ENCODE measurements at places on chromosomes 1 and 21.

GRCh38 chr1:73998348-73998959 lies 199.5 kb downstream of the LRRIQ3 start:
- no peak for DNase-seq

- DNase-seq, result no peak
These were observed 119.9 kb downstream of the LRRC40 start for GRCh38 chr1:70085521-70085920.

GRCh38 chr1:102050556-102050955 lies 53.8 kb upstream of the OLFM3 start:
- no peak for DNase-seq

GRCh38 chr21:44432841-44433790 lies 22.2 kb upstream of the LRRC3 start:
- DNase-seq, result no peak

- no peak for DNase-seq
These were observed 113.2 kb downstream of the RUNX1 start for GRCh38 chr21:34935898-34936297.

DNA sequence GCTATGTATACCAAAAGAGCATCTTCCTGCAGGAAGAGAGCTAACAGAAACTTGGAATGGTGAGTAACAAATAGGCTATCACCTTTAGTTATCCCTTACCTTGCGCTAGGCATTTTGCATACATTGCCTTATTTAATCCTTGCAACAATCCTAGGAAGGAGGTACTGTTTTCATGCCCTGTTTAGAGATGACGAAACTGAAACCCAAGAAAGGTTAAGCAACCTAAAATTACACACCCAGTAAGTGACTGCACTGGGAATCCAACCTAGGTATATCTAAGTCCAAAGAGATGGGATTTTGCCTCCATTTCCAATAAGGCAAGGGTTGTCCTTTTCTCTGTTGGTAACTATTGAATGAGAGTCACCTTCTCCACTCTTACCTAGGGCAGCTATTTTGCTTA lies 144.5 kb downstream of the TM2D1 start:
- DNase-seq, result no peak

GRCh38 chr1:157030728-157031127 lies 14.8 kb downstream of the ARHGEF11 start:
- no peak for DNase-seq

DNA sequence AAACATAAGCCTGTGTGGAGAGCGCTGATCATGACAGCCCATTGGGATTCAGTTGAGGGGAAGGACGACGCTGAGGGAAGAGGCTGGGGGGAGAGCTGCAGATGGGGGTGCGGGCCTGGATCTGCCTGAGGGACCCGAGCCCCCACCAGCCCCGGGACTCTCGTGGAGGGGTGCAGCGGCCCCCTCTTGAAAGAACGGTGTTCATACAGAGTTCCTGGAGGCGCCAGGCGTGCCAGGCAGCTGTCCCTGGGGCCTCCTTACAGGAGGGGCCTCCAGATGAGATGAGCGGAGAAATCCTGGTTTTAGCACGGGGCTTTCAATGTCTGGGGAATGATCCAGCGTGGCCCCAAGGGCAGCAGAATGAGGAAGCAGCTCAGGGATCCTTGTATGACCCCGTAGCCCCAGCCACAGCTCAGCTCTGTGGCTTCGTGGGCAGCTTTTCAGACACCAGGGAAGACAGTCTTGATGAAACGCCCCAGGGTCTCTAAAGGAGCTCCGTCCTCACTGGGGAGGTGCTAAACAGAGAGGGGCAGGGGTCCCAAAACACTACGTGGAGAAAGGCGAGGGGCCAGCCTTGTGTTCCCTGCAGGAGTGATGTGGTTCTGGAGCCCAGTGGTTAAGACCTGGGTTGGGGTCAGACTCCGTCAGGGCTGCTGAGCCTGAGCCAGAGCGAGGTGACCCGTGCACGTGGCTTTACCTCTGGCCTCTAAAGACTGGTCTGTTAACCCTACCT lies 7.2 kb upstream of the DSCAM start:
- no peak for DNase-seq

GRCh38 chr1:42769811-42770210 lies 2.8 kb downstream of the C1orf50 start:
- no peak for DNase-seq

- peak; percentile 6 for DNase-seq
These were observed 47.5 kb upstream of the CRNN start for GRCh38 chr1:152461544-152461943.

DNA sequence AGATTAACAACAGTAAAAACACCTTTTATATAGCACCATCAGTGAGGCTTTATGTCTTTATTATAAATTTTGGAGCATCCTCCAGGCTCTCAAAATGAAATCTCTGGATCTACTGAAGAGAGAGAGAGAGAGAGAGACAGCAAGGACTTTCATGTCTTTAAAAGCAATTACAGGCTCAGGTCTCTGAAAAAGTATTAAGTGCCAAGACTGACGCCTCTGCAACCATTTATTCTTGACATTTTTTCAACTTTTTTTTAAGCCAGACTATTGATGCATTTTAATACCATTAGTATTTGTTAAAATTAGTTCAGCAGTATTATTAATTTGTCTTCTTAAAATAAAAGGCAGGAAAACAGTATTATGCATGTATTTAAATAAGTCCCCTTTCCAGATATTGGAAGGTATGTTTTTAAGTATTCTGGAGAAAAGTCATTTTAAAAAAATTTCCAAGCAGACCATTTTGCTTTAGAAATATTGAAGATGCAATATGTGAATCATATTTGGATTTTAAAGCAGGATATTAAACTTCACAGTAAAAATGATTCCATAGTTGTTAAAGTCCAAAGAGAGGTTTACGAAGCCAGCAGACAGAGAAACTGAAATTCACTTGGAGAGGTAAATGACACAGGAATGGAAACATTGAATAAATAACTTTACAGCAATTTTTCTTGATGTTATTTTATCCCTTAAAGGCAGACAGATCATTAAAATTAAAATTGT lies 35.4 kb upstream of the APOBEC4 start:
- no peak for DNase-seq

- no peak for DNase-seq
These were observed 18.7 kb upstream of the GALNT2 start for GRCh38 chr1:230048322-230048721.

DNA sequence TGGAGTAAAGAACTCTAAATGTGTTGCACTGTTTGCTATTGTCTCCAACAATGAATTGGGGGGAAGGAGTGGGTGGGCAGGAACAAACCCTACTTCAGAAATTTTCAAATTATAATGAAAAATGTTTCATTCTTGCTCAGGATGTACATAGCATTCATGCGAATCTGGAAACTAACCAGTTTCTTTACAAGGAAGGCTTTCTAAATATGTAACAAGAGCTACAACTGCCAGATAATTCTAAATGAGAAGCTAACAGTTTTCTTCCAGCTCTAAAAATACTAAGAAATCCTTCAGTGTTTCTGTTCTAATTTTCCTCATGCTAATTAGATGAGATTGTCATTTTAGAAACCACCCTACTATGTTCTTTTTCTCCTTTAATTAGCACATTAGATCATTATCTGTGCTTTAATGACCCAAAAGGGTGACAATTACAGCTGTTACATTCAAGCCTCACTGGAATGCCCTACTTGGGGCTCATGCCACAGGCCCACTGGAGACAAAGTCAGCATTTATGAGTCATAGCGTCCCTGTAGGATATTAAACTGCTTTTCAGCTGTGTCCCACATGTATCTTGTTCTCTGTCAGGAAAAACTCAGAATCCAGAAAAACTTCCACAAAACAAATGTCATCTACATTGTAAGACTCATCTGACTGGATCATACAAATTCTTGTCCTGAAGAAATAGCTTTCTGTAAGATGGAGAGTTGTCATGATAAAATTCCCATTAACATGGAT lies 804.6 kb upstream of the CXADR start:
- DNase-seq, result no peak

GRCh38 chr1:215287362-215287761 lies 204.8 kb downstream of the KCNK2 start:
- no peak for DNase-seq

DNA sequence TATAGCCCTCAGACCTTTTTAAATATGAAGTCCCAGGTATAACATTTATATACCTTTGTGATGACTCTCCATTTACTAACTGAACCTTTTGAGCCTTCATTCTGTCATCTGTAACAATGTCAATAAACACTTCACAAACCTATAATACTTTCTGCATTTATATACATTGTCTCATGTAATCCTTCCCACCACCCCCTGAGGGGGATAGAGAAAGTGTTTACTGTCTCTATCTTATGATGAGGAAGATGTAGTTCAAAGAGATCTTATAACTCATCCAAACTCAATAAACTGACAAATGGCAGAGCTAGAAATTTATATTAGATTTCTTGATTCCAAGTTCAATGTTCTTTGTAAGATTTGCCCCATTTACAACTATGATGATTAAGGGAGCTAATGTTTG lies 48.3 kb upstream of the CR2 start:
- no peak for DNase-seq

DNA sequence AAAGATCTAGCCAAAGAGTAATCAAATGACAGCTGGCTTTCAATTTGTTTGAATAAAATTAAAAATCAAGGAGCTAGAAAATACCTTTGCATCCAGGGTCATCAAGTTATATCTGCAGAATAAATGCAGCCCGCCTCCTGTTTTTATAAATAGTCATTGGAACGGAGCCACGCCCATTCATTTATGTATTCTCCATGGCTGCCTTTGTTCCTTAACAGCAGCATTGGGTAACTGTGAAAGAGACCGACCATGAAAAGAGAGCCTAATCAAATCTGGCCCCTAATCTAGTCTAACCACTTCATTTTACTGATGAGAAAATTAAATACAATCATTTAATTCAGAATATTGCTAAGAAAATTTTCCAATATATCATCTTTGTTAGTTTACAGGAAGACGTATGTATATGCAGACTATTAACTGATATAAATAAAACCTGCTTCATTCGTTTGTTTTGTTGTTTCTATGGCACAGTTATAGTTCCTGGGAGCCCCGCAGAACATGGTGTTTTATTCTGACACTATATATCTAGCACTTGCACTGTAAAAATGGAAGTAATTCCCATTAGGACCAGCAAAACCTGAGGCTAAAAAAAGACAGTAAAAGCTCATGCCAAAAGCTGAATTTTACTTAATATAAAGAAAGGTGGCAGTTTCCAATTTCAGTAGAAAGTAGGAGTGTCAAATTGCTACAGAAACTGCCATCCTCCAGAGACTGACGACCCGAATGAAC lies 111.8 kb upstream of the PALMD start:
- DNase-seq, result no peak

DNA sequence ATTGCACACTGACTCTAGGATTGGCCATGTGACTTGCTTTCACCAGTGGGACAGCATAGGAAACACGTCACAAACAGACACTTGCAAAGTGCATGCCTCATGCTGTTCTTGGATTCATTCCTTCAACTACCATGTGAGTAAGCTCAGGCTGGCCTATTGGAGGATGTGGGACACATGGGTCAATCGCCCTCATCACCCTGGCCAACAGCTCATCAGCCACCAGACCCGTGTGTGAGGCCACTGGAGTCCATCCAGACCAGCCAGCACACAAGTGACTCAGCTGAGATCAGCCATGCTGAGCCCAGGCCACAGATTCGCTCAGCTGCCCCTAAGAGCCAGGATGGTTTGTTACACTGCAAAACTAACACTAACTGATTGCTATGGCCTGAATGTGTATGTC lies 216.1 kb upstream of the GRIK3 start:
- DNase-seq, result no peak

DNA sequence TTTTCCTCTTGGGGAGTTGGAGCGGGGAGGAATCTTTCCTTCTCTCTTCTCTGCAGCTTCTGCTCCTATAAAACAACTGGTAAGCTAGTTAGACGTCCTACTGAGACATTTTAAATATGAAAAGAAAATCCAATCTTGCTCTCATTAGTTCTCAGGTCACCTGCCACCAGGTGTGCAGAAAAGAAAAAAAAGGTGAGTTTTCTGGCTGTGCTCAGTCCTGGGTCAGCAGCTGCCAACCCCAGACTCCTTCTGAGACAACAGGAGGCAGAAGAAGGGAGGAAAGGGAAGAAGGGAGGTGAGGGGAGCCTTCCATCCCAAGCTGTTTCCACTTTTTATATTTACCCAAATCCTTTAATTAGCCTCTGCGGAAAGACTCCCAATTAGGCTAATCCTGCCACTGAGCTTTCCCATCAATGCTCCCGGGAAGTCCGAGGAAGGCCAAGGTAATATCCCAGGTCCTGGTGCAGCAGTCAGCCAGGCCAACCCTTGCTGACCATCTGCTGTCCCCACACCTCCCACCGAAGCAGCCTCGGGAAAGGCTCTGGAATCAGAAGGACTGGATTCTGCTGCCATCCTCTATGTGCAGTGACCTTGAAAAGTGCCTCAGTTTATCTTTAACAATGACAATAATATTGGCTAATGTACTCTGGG lies 33.4 kb downstream of the GLIS1 start:
- no peak for DNase-seq
